Cardiac fibroblast (primary cell): ENCODE measurements at places on chromosomes 5 and 9.

DNA sequence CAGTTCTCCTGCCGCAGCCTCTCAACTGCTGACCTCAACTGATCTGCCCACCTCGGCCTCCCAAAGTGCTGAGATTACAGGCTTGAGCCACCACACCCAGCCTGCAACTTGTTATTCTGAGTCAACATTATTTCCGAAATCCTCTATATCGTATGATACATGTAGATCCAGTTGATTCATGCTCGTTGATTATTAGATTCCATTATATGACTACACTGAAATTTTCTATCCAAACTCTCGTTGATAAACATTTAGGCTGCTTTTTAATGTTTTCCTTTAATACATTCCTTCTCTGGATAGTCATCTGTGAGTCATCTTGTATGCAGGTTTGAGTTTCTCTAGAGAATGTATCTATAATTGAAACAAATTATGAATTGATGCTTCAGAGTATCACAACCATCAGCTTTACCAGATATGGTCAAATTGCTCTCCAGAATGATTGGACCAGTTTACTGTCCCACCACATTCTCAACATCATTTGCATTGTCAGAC lies 4.1 kb downstream of the CDK7 start:
- peak; percentile 88 for DNase-seq

DNA sequence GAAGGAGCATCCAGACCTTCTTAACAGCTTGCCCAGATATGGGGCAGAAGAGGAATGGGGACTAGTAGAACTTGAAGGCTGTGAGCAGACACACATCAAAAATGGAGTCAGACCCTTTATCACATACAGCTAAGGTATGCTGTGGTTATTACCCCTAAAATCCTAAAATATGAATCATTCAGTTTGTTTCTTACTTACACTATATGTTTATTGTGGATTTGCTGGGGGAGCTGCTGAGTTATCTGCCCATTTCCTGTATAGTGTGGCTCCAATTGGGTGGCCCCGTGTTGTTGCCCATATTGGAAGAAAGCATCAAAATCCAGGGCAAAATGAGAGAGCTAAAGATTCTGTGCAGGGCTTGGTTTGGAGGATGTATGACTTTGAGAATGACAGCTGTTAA lies 56.9 kb downstream of the AP3S1 start:
- peak; percentile 49 for DNase-seq

DNA sequence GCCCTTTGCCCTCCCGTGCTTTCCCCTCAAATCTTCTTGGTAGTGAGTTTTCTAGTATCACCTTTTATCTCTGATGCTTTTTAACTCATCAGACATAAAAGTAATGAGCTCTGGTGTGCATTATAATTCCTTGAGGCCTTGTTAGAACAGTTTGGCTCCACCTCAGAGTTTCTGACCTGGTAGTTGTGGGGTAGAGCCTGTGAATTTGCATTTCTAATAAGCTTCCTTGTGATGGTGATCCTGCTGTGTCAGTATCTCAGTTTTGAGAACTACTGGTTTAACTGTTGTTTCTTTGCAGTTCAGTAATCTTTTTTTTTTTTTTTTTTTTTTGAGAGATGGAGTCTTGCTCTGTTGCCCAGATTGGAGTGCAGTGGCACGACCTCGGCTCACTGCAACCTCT lies 31.1 kb downstream of the UBE2D2 start:
- DNase-seq, result no peak

DNA sequence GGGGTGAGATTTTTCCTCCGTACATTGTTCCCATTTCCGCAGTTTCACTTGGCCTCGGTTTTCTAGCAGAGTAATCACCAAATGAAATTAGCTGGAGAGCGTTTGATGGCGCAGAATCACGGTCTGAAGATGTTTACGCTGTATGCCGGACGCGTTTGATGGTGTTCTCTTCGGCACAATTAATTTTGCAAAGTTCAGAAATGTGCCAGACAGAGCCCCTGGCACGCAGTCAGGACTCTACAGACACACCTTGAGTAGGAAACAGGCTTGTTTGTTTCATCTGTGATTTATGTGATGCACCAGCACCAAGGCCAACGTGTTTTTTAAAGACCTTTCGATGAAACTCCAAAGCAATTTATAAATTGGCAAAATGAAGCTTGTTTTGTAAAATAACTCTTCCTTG lies 863 bp upstream of the LIFR start:
- DNase-seq, result no peak

DNA sequence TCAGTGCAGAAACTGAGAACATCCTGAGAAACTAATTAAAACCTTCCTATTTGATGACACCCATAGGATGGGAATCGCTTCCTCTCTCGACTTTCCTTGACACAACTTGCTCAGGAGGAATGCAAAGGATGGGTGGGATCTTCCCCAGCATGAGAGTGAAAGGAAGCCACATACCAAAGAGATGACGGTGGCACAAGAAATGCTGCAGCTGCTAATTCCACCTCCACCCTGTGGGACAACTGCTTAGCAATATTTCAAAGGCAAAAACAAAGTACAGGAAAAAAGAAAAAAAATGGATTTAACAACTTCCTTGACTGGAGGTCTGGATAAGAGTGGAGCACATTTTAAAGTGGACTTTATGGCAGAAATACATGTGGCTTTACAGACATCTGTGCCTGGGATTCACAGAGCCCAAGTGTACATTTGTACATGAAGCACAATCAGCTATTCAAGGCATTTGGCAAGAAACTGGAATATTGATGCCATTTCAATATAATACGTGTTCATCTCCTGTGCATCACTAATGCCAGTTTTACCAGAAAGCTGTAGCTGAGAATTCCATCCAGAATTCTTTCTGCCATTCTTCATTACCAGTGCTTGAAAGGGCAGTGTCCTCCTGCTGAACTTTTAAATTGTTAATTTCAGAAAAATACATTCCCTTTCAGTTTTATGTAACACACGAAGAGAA lies 359.2 kb upstream of the ACTBL2 start:
- DNase-seq, result peak; percentile 94

DNA sequence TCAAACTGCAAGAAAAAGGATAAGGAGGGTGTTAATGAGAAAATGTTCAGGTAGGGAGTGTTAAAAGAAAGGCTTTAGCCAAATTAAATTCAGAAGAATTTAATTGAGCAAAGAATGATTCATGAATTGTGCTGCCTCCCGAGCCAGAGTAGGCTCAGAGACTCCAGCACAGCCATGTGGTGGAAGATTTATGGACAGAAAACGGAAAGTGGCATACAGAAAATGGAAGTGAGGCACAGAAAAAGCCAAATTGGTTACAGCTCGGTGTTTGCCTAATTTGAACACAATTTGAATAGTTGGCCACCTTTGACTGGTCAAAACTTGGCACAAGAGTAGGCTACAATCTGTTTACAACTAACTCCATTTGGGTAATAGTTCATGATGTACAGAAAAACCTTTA lies 9.6 kb upstream of the SLC30A5 start:
- no peak for DNase-seq

GRCh38 chr5:83628360-83628759 lies 92.3 kb downstream of the HAPLN1 start:
- no peak for DNase-seq

GRCh38 chr9:110919609-110920008 lies 118.7 kb downstream of the LPAR1 start:
- peak; percentile 90 for DNase-seq

- no peak for DNase-seq
Observed at GRCh38 chr5:177393206-177393765, 7.2 kb downstream of the PFN3 start.

DNA sequence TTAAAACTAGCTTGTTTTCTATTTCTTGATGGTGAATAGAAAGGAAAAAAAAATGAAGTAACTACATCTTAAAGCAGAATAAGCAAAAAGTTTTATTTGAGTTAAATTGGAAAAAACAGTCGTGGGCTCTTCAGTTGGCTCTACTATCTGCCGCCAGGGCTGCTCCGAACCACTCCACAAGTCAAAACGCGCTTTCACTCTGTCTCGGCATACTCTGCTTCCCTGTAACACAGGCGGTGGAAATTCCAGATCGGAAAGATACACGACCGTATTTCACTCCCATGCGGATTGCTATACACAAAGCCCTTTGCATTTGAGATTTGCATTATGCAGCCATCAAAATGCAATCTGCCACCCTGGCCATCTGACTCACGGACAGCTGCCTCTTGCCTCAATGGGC lies 505.6 kb downstream of the IRX1 start:
- no peak for DNase-seq

DNA sequence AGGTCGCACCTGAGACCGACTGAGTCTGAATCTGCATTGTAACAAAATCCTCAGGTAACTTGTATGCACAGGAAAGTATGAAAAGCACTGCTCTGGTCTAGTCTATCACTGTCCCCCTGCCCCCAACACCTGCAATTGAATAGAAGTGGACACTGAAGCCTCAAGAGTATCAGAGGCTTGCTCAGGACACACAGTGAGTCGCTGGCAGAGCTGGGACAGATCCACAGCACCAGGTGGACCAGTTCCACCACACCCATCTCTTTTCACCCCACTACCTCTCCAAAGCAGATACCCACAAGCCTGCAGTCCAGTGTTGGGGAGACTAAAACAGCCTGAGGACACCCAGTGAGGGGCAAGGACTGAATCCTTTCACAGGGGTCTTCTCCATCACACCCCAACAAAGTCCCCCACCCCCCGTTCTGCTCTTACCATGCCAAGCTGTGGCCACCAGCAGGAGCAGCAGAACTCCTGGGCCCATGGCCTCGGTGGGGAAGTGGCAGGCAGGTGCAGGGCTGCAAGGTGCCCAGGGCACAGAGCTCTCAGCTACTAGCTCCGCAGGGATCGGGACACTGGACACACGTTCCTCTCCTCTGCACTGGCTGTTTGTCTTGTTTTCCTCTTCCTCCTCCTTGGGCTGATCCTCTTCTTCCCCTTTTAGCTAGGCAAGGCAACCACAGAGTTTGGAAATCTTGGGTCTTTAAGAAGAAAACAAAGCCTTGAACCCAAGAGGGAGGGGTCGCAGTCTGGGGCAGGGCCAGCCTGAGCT lies at the start of gene CSF1R:
Gene CSF1R, minus strand, starts transcription at position 605 of the 766 bp plus-strand sequence. Its CDS starts 127 bp downstream, at position 478.
- DNase-seq, result no peak

DNA sequence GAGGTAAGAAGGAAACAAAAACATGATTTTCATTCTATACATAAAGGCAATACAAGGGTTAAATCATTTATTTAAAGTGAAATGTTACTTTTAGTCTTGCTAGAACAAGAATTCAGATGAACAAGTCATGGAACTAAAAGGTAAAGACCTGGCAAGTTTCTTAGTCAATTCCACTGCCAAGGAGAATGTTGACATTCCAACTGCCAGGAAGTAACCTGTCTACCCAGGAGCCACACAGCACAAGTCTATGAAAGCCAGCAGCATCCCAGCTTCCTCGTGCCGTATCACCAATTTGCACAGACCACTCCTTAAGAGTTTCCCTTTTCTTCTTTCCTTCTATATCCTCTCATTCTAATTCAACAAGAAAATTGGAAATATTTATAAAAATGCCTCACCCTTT lies 79.9 kb downstream of the SETX start:
- DNase-seq, result no peak

- no peak for DNase-seq
Observed at GRCh38 chr5:126471247-126471646, 48.0 kb downstream of the GRAMD2B start.

GRCh38 chr5:81305785-81306184 lies 4.4 kb downstream of the ZCCHC9 start:
- no peak for DNase-seq

- DNase-seq, result peak; percentile 6
Observed at GRCh38 chr5:157219491-157220271, 39.0 kb downstream of the ITK start.

DNA sequence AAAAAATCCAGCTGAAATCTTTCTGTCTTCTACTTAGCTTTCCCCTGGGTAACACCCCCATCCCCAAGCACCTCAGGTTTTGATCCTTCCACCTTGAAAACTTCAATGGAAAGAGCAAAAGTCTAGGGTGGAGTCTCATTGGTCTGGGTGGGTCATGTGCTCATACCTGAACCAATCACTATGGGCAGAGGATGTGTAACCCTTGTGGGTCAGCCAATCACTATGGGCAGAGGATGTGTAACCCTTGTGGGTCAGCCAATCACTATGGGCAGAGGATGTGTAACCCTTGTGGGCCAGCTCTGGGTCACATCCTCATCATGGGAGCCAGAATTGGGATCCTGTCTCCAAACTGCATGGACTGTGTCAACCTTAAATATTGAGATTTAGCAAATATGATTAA lies 18.5 kb downstream of the NAIF1 start:
- DNase-seq, result no peak

DNA sequence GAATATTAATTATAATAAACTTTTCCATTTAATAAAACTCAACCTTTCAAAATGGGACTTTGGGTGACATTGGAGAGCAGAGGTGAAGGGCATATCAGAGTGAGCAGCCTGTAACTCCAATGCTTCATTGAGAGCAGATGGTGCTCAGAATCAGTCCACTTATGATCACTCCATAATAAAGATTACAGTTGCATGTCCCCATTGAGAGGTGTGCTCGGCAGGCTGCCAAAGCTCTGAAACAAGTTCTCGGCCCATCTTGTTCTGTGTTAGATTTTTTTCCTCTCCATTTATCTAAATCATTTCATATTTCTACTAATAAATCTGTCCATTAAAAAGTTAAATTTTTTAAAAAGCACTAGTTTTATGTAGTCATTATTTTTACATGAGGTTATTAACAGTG lies 1786.4 kb upstream of the WWC1 start:
- no peak for DNase-seq

DNA sequence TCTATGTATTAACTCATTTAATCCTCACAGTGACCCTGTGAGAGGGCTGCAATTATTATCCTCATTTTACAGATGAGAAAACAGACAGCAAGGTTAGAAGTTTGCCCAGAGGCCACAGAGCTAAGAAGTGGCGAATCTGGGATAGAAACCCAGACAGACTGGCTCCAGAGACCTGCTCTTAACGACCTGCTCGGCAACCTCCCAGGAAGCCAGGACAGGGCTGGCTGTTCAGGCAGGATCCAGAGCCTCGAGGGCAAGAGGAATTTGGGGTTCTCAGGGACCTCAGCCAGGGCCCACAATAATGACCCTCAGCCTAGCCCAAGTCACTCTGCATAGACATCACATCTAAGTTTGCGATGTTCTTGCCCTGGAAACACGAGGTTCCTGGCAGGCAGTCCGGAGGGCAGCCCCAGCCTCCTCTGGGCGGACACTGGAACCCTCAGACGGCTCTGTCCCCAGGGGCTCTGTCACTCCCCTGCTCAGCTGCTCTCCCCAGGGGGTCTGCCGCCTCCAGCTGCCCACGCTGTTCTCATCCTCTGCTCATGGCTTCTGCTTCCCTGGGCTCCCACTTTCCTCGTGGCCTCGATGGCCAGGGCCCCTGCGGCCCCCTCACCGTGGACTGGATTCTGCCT lies 138.5 kb upstream of the ERCC6L2 start:
- DNase-seq, result no peak

- DNase-seq, result no peak
Observed at GRCh38 chr9:116792271-116792670, 105.2 kb downstream of the TRIM32 start.

- peak; percentile 22 for DNase-seq
Observed at GRCh38 chr5:68381909-68382308, 166.4 kb downstream of the PIK3R1 start.
